GDM1 (cell line): ENCODE measurements at places on chromosomes 2 and 18.

GRCh38 chr18:79962311-79962710 is 2.1 kb upstream of the HSBP1L1 start:
- no peak for DNase-seq

GRCh38 chr18:58080451-58080850 is 36.4 kb downstream of the NEDD4L start:
- DNase-seq: no peak

- DNase-seq: no peak
These were observed 423.3 kb downstream of the SETBP1 start for GRCh38 chr18:45104049-45104395.

DNA sequence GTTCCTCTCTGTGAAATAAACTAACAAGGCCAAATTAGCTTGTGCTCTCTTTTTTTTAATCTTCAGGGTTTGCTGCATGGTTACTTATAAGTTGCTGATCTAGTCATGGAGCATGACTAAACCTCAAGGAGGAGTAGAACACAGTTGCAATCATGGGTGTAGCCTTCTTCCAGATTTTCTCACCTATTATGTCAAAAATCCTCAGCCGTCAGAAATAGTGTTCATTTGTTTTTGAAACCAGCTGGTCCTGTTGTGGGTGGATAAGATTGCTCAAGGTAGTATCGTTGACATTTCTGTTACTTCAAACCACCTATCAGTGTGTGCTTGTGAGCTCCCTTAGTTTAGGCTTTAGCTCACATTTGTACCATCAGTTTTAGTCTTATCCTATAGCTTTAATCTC is 11.2 kb downstream of the RELCH start:
- no peak for DNase-seq

DNA sequence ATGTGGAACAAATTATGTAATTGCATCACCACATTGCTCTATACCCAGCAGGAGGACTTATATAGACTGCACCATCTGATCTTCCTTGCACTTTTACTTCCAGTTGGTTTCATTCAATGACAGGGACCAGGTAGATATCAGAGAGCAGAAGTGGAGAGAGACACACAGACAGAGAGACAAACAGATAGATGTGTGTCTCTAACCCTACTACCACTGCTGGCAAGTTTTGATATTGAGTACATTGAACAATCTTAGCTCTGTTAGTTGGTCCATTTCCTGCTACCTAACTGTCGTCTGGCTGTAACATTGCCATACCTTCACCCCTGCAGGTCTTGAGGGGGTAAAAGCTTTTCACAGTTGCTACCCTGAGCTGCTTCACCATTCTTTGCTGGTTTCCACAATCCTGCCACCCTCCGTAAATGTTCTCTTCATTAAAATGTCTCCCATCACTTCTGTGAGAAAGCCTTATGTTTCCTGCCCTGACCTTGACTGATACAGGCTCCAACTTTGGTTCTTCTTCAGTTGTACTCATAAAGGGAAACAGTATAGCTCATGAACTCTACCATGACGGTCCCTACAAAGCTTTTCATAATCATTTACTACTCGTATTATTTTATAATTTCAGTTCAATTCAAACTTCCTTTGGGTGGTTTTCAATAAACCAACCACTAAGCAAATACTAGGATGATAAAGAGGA is 62.3 kb upstream of the ITGA4 start:
- no peak for DNase-seq

DNA sequence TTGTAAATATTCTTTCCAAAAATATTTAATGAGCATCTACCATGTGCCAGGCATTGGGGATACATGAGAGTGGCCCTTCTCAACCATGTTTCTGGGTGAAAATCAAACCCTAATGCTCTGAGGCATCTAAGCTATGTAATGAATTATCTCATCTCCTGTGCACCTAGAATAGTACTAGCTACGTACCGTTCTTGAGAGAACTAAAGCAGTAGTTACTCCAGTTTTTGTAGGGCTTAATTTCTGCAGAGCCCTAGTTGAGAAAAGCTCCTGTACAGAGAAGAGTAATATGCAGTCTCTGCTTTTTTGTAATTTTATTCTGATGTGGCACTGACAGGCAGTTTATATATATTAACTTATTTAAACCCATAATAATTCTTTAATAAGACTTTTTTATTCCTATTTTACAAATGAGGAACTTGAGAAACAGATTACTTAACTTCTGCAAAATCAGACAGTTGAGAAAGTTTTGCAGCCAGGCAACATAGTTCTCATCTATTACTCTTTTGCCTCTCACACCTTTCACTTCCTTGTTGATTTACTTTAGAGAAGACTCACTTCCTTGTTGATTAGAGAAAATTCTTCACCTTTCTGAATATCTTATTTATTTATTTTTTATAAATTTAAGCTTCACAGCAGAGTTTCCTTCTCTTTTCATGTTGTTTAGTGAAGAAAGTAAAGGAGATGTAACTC is 3.1 kb downstream of the SPOPL start:
- no peak for DNase-seq

GRCh38 chr2:109529532-109530449 is 84.0 kb downstream of the SEPTIN10 start:
- no peak for DNase-seq

- DNase-seq: no peak
These were observed 26.8 kb downstream of the DGKD start for GRCh38 chr2:233380995-233381637.

DNA sequence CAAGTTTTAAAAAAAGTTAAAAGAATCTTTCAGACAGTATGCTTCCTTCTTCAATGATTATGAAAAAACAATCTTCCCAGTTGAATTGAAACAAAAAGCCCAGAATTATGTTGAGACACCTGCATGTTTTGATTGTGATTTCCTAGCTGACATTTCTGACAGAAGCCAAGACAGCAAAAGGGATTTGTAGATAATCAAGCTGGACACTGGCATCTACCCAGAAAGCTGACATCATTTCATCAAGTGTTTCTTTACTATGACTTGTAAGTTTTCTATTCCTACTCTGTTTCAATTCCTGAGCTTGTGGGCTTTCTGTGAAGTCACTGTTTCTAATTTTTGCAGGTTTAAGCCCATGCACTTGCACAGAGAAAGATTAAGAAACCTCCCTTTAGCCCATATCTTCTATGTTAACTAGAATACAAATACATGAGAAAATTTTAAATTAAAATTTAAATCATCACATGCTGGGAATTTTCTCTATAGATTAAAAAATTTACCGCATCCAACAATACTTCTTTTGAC is 82.9 kb upstream of the CCDC85A start:
- DNase-seq: no peak

DNA sequence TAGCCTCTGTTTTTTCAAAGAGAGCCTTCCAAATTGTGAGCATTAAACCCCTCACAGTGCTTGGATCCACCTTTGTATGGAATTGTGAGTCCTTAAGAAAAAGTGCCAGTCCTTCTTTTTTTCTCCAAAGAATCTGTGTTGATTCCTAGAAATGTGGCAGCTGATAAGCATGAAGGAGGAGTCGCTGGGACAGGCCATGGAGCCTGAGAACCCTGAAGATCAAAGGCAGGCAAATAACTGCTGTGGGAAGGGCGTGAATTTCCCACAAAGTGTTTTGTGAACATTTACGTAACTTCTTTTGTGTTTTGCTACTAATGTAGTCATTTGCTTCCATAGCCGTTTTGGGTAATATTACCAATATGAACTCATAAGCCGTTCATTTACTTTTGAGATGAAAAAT is 27.7 kb upstream of the CHMP1B start:
- DNase-seq: no peak

DNA sequence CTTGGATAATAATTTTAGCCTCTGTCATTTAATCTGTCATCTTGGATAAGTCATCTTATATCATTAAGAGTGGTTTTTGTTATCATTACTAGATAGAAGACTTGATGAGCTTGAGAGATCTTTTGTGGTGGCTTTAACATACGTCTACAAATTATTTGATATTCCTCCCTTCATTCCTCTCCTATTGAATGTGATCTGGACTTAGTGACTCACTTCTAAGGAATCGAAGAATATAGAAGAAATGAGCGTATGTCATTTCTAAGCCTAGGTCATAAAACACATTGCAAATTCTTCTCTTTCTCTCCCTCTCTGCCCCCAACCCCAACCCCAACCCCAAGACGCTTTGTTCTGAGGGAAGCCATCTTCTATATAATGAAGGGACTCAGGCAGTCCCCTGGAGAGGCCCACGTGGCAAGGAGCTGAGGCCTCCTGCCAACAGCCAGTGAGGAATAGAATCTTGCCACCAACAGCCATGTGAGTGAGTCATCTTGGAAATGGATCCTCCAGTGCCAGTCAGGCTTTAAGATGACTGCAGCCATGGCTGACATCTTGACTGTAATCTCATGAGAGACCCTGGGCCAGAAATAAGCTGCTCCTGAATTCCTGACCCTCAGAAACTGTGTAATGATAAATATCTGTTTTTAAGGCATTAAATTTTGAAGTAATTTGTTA is 221.6 kb upstream of the SP5 start:
- DNase-seq: no peak

DNA sequence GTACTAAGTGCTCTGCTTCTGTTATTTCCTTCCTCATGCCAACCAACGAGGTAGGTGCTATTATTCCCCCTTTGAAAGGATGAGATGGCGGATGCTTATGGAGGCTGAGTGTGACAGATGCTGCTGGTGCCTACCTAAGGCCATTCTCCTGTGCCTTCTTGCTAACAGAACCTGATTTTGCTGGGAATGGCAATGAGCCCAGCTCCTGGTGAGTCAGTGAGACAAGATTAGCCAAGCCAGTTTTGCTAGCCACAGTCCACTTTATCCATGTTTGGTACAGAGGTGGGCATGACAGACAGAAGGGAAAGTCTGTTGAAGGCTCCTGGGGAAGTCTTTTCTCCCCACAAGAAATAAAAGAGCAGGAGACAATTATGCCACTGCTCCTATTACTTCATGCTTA is 43.7 kb upstream of the TMEM163 start:
- DNase-seq: no peak

DNA sequence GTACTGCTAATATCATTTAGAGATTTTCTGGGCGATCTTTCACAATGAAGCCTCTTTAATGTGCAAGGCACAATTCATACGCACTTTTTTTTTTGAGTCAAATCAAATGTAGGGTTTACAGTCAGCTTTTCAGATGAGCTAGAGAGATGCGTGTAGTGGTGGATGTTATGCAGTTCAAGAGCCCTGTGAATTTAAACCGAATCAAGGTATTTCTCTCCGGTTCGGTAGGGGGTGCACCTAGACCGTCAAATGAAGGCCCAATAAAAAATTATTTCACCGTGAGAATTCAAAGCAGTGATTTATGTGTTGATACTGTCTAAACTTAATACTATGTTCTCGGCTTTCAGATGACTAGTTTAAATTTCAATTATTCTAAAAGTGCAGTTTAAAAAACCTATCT is 1.1 kb downstream of the PTH2R start:
- DNase-seq: no peak

- DNase-seq: no peak
These were observed 97.2 kb downstream of the GAREM1 start for GRCh38 chr18:32373505-32373904.

GRCh38 chr2:53631313-53632125 is 136.1 kb upstream of the CHAC2 start:
- DNase-seq: no peak

DNA sequence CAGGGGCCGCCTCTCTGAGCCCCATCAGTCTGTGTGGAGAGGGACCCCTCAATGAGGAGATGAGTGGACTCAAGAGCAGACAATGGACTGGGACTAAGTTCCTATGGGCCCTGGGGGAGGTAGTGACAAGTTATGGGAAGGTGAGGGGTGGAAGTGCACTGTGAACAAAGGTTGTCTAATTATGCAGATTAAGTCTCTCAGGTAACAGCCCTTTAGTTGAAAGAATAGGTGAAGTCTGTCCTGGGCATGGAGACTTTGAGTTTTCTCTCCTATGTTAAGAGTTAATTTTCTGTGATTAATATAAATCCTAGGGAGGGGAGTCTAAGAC is 243.8 kb downstream of the FAM210A start:
- DNase-seq: no peak

DNA sequence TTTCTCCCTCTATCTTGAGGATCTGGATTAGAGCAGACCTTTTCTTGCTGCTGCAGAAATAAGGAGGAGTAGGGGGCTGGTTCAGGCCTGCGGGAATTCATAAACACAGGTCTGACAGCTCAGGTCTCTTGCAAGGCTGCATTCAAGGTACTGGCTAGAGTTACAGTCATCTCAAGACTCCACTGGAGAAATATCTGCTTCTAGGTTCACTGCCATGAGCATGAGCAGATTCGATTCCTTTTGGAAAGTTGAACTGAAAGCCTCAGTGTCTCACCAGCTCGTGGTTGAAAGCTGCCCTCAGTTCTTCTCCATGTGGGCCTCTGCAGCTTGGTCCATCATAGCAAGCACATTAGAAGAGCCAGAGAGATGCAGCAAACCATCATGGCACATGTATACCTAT is 124.4 kb upstream of the SETBP1 start:
- DNase-seq: no peak

- DNase-seq: no peak
These were observed 205.5 kb upstream of the KCNH7 start for GRCh38 chr2:163044114-163044513.

DNA sequence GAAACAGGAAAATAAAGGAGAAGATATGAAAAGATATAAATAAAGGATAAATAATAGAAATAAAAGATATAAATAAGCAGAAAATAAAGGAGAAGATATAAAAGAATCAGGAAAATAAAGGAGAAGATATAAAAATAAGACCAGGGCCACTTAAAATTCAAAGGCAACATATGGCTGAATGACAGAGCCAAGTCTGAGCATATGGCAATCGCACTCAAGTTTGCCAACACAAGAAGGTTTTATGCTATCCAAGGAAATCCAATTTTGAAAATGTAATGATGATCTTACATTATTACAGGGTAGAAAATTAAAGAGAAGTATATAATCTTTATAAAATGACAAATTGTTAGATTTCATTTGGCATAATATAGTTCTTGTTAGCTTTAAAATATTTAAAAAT is 33.6 kb downstream of the USP40 start:
- no peak for DNase-seq

DNA sequence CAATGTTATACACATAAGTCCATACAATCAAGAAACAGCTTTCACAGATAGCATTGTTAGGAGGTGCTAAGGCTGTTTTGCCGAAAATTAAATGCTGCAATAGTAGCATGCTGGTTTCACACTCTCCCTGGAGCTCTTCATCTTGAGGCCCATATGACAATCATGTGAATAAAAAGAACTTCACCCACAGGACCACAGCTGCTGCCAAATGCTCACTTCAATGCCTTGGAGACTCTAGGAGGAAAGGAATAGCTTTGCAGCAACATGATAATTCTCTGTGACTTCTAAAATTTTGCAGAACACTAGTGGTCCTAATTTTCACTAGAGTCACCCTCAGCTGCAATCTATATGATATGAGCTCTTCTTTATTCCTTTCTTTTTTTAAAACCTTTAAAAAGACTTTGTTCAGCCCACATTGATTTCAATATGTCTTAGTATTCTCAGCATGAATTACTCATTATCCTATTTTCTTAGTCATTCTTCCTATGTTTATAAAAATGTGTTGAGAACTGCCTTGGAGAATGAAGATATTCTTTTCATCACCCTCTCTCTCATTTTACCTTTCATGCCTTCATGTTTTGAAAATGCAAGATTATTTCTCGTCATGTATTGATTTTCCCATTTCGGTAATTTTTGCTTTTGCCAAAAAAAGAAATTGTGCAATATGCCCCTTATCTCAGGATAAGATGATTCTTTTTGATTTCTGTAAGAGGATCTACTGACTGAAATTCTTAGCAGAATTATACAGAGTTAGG is 108.2 kb downstream of the PDE1A start:
- no peak for DNase-seq
